ENCODE measurements at places on chromosomes 16 and 17. TPM values are rescaled to one million over a fixed set of nuclear protein-coding genes. Genes with fewer than 3 reads are reported as not detected.

Gene CWC25
- 21.3 TPM for total RNA-seq

DNA sequence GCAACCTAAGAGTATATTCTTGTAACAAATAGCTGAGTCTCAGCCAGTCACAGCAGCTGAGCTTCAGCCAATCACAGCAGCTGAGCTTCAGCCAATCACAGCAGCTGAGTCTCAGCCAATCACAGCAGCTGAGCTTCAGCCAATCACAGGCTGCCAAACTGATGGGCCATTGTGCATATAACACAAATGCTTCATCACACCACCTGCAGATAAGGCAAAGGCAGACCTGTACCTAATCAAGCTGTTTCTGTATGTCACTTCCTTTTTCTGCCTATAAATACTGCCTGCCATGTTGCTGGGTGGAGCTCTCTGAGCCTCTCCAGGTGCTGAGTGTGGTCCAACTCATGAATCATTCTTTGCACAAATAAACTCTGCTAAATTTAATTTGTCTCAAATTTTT lies 19.9 kb downstream of the MYH13 start:
- no peak for DNase-seq

DNA sequence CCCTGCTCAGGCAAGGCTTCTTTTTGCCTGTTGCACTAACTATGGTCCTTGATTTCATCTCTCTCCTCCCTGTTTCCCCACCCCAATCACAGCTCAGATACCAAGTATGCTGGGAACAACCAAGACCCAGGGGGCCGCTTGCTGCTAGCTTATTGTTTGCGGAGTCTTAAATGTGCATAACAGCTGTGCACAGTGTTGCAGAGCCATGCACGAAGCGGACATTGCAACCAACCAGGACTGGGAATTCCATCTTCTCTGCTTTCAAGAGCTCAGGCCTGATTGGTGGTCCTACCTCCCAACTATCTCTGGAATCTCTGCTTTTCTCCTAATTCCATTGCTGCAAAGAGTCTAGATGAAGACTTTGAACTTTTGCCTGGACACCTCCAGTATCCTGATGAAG lies 281.3 kb upstream of the TNRC6C start:
- no peak for DNase-seq

DNA sequence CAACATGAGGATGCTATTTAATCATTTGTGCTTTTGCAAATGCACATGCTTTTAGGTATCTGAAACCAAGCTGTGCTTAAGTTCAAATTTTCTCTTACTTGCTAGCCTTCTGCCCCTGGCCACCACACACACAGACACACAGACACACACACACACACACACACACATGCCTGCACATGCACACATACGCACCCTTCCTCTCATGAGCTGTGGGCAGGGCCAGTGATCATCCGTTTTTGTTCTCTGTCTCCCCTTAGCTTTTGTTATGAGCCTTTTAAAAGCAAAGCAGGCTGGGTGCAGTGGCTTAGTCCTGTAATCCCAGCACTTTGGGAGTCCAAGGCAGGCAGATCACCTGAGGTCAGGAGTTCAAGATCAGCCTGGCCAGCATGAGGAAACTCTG lies 34.2 kb downstream of the CD300LF start:
- no peak for DNase-seq

DNA sequence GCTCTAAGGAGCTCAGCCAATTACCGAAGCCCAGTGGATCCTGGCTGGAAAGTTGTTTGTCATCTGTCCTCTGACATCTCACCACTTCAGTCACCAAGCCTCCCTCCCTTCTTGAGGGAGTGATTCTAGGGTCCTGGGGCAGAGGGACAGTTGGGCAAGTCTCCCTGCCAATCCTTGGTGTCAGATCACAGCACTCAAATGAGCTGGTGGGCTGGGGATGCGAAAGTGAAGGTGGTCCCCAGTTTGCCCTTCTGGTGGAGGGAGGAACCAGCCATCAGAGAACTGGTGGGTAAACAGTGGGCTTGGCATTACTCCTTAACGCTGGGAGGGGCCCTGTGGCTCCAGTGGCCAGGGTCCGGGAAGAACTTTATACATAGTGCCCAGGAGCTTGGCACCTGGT lies 4.4 kb upstream of the CALB2 start:
- DNase-seq, result no peak

All from upper lobe of left lung (tissue), 6 donors.